Stimulated activated CD4-positive, alpha-beta T cell treated with anti-CD3 and anti-CD28 coated beads, TNF-alpha, amount 100 ng/mL, for 24 hours (primary cell): ENCODE measurements at places on chromosomes 5 and 9.

GRCh38 chr5:7848296-7848695 is 2.6 kb downstream of the CFAP90 start:
- DNase-seq = no peak

DNA sequence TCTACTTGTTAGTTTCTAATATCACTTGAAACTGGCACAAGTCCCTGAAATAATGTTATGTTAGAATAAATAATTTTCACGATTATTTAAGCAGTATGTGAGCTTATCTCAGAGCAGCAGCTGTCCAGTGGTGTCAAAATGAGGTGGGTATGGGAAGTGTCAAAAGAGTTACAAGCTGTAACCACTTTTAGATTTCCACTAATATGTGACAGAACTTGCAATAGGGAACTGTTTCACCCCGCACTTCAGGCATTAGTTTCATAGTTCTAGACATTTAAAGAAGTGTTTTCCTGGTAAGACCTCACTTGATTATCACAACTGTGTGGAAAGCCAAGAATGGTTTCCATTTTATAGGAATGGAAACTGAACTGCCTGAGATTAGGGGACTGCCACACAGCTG is 2.9 kb upstream of the ISCA1 start:
- no peak for DNase-seq

DNA sequence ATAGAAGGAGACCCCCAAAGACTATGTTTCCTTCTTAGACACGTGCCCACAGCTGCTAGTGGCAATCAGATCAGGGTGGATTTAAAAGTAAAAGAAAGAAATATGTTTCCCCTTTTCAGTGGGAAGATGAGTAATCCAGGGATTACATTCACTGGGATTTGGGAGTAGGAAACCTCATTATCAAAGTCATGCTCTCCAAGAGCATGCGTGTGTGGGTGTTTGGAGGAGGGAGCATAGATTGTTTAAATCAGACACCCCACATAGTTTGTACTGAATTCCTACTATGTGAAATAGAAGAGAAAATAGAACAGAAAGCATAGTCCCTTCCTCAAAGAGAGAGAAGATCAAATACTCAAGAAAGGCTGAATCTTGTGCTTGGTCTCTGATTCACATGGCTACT is 65.5 kb upstream of the TBCA start:
- DNase-seq = no peak

DNA sequence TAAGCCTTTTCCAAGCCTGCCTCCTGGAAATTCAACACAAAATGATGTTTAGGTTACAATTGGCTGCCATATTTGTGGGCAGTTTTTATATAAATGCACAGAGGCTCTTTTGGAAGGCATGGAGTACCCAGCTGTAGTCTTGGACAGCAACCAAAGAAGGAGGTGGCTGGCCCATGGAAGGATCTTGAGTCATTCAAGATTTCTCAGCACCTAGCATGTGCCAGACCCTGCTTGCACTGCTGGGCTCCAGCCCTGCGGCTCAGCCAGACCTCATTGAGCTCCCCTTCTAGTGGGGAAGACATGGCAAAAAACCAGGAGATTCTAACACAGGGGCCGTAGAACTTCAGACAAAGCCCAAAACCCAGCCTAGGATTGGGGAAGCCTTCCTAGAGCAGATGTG is 22.1 kb downstream of the JADE2 start:
- DNase-seq = no peak

- DNase-seq = no peak
Measured at GRCh38 chr9:124215956-124216355, 41.8 kb upstream of the NEK6 start.

DNA sequence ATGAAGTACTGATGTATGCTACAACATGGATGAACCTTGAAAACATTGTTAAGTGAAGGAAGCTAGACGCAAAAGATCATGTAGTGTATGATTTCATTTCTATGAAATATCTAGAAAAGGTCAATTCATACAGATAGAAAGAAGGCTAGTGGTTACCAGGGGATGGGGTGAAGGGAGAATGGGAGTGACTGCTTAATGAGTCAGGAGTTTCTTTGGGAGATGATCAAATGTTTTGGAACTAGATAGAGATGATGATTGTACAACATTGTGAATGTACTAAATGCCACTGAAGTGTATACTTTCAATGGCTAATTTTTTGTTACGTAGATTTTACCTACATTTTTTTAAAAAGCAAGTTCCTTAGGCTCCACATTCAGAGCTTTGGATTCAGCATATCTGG is 14.9 kb upstream of the DELE1 start:
- DNase-seq = no peak

- no peak for DNase-seq
Measured at GRCh38 chr9:95839012-95839411, 36.5 kb upstream of the ERCC6L2 start.

- no peak for DNase-seq
Measured at GRCh38 chr5:91434348-91434747, 51.2 kb upstream of the ARRDC3 start.

DNA sequence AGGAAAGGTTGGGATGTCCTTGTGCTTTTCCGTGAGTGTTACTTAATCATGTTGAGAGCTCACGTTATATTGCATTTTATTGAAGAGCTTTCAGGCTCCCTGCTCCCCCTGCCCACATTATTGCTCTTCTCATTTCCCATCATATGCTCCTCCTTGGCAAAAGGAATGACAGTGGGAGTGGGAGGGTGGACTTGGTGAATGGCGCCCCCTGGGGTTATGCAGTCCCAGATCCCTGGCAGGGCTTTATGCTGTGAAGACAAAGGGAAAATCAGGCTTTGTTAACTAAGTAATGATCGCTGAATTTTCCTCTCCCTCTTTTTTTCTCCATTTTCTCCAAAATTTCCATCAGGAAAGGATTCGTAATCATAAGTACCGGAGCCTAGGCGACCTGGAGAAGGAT is 166.6 kb downstream of the SMARCA2 start:
- DNase-seq = no peak

DNA sequence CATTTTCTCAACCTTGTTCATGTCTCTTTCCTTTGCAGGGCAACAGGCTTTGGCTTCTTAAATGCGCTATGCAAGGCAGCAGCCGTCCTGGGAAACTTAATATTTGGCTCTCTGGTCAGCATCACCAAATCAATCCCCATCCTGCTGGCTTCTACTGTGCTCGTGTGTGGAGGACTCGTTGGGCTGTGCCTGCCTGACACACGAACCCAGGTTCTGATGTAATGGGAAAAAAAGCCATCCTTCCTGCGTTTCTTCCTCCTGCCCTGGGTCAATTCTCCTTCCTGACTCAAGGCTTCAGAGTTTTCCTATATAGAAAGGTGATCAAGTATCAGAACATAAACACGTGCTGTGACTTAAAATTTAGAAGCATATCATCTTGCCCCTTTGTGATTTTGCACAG is 77.8 kb upstream of the IQGAP2 start:
- no peak for DNase-seq

DNA sequence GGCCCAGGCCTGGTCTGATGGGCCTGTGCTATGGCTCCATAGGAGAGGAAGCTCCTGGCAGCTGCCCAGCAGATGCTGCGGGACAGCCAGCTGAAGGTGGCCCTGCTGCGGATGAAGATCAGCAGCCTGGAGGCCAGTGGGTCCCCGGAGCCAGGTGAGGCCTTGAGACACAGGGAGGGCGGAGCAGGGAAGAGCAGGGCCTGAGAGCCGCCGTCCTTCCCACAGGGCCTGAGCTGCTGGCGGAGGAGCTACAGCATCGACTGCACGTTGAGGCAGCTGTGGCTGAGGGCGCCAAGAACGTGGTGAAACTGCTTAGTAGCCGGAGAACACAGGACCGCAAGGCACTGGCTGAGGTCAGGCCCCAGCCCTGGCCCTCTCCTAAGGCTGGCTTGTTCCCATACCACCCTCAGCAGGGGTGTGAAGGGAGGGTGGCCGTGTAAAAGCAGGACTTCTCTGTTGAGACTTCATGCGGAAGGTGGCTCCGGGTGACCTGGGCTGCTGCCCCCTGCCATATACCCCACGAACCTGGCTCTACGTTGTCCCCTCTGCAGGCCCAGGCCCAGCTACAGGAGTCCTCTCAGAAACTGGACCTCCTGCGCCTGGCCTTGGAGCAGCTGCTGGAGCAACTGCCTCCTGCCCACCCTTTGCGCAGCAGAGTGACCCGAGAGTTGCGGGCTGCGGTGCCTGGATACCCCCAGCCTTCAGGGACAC is 4.5 kb downstream of the PKN3 start:
- DNase-seq = no peak

DNA sequence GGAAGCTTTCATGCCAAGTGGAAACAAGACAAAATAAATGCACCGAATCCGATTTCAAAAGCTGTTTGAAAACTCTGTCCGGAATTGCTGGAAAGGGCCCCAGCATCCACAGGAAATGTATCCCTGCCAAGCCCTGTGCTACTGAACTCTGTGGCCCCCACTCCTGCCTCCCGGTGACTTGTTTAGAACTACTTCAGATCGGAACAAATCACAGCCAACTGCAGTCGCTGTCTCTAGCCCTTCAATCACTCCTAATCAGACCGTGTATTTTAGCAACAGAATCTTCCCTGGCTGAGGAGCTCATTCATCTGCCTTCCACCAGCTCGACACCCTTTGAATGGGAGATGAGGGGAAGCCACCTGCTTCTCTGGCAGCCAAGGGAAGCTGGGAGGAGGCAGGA is 94.1 kb downstream of the KCNIP1 start:
- DNase-seq = no peak

- no peak for DNase-seq
Measured at GRCh38 chr5:150305557-150305956, 2.9 kb upstream of the ARSI start.

GRCh38 chr5:58482536-58482935 is 8.7 kb upstream of the GAPT start:
- no peak for DNase-seq

DNA sequence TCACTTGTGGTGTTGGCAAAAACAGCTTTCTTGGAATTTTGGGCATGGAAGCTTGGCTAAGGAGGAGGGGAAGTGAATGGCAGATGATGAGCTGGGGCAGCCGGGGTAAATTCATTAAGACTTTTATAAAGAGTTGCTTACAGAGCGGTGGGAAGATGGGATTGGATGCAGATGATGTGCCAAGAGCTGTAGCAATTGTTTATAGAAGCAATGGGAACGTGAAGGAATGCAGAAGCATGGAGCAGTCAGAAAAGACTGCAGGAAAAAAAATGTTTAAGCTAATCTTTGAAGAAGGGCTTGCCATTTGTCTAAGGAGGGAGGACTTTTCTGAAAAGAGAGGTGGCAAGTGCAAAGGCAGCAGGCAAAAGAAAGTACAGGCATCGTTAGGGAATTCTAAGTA is 86.6 kb upstream of the SHISAL2B start:
- no peak for DNase-seq

GRCh38 chr5:55603922-55604321 is 69.2 kb upstream of the PLPP1 start:
- DNase-seq = no peak

GRCh38 chr5:139744471-139745131 is 51.0 kb upstream of the PSD2 start:
- no peak for DNase-seq

DNA sequence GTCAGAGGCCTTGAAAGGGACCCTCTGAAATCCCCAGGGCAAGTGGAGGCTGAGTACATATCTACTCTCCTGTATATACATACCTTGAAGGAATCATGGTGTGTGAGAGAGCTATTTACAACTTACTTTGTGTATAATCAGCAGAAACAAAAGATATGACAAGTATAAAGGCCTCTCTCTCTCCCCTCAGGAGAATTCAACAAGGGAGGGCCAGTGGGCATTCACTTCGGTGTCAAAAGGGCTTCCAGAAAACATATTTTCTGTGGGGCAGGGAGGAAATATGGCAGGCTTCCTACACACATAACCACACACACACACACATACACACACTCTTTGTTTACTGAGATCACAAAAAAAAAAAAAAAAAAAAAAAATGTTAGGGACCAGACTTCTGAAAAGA is 181.7 kb downstream of the BNC2 start:
- no peak for DNase-seq

GRCh38 chr9:131418143-131419025 is 24.5 kb downstream of the PRRC2B start:
- DNase-seq = no peak

DNA sequence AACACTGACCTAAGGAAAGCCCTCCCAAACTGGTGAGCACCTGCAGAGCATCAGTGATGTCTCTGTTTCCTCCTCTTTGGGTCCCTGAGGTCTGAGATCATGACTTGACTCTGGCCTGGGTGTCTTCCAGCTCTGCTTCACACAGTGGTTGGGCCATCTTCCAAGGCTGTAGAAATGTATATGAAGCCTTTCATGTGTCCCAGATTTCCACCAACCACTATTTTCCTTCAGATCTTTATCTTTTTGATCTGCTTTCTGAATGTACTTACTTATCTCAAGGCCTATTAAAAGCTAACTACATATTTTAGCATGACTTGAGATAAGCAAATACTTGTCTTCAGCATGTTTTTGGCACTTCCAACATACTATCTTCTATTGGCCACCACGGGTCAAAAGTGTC is 47.1 kb downstream of the PRELID2 start:
- DNase-seq = no peak

DNA sequence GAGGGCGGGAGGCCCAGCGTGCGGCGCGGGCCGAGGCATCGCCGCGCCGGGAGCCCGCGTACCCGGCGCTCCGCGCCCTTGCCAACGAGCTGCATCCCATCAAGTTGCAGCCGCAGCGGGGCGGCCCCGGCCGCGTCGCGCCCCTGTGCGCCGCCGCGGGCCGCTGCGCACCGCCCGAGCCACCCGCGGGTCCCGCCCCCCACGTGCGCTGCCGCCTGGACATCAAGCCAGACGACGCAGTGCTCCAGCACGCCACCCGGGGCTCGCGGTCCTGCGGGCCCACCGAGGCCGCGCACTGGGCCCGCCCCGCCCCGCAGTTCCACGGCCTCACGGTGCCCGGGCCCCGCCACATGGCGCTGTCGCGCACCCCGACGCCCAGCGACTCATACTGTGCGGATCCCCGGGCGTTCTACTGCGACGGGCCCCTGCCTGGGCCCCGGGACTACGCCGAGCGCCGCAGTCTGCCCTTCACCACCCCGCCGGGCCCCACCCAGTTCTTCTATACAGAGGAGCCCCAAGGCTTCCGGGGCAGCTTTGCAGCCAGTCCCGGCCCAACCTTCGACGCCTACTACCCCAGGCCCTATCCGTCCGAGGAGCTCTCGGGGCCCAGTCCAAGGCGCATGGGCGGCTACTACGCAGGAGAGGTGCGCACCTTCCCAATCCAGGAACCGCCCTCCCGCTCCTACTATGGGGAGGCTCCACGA is 2.6 kb downstream of the AJM1 start:
- DNase-seq = no peak

DNA sequence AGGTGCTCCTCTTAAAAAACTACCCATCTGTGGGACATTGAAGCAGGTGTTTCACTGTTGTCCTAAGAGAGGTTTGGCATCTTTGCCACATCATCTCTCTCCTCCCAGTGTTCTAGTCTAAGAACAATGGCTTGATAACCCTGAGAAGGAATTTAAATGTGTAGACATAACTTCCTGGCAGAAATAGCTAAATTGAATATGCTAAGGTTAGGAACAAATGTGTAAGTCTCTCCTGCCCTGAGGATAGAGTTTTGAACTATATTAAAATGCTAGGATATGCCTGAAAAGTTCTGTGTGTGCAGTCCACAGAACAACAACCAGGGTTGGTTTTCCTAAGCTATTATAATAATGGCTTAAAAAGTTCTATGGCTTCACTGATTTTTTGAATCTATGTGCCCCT is 106.6 kb downstream of the LRRC70 start:
- no peak for DNase-seq

- DNase-seq = no peak
Measured at GRCh38 chr9:110969971-110970386, 68.3 kb downstream of the LPAR1 start.
